ENCODE measurements at places on chromosomes 16 and 17.

GRCh38 chr17:40317345-40317873 lies 8.4 kb downstream of the RARA start:
- peak; percentile 76 for DNase-seq

DNA sequence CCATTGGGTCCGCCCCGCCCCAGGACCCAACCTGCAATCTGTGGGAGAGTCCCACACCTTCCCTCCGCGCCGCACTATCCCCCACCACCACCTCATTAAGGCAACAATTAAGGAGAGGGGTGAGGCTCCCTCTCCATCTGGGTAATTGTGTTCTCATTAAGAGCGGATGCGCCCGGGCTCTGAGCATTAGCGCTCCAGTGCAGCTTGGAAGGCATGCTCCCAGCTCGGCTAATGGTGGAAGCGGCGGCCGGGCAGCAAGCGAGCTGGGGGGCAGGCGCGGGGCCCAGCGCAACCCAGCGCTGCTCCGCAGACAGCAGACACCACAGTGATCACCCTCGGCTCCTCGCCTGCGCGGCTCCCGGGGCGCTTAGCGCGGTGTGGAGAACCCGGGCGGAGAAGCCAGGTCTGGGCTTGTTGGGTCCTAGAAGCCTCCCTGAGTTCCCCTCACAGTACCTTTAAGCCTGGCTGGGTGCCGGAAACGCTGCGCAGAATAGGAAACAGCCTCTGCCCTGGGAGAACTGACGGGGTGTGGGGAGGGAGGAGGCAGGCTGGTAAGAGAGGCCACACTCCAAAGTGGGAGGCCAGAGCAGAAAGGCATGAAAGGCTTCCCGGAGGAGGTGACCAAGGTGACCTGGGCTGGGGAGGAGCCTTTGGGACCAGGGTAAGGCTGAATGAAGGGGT lies 6.4 kb downstream of the CBLN1 start:
- no peak for DNase-seq

DNA sequence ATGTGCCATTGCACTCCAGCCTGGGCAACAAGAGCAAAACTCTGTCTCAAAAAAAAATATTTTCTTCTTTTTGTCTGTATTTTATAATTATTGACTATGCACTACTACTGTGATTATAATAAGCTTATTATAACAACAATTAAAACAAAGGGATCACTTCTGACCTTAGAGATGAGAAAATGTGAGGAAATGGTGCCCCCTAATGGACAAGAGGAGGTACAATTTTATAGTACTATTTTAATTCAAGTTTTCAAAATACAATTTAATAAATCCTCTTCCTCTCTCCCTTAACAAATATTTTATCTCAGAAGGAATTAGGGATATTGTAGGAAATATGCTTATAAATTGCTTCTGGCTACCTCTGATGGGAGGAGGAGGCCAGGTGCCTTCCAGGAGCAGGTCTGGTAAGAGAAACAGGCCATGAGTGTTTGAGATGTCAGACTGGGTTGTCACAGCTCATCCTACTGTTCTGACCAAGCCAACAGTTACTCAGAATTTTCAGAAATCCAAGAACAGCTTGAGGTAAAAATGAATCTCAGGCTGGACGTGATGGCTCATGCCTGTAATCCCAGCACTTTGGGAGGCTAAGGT lies 14.0 kb downstream of the VPS53 start:
- DNase-seq = peak; percentile 39

DNA sequence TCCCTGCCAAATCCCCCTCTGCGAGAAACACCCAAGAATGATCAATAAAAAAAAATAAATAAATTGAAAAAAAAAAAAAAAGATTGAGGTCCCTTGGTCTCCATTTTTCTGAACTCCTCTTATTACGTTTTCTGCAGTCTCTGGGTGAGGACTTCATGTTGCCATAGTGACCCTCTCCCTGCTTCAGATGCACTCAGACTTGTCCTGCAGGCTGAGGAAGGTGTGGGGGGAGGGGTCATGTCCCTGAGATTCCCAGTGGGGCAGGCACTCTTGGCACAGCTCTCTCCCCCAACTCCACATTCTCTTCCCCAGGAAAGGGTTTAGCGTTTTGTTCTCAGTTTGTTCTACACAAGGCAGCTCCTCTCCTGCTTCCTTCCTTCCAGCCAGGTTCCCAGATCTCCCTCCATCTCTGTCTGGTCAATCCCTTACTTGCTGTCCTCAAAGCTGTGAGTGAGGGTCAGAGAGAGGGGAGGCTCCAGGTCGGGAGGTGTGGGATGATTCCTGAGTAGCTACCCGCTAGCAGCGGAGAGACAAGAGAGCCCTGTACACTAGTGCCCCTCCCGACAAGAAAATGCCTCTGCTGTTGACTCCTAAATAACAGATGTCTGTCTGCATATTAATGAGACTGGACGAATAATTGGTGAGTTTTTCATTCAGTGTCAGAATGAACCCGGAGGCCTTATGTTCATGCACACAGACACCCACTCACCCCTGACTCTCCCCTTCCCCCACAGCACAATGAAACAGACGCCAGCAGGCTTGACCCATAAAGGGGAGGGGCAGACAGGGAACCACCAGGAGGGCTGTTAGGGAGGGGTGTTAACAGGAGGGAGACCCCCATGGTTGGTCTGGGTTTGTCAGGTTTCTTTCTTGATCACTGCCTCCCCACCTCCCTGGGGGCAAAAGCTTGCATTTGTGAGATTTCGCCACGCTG lies 9.2 kb downstream of the RND2 start:
- DNase-seq = no peak

GRCh38 chr16:13103831-13104530 lies 202.6 kb downstream of the SHISA9 start:
- DNase-seq = no peak

- DNase-seq = no peak
These were observed 124.8 kb upstream of the ERCC4 start for GRCh38 chr16:13795131-13795530.

GRCh38 chr17:66087073-66087472 lies 104.9 kb downstream of the CEP112 start:
- DNase-seq = peak; percentile 51

- no peak for DNase-seq
These were observed 1.5 kb downstream of the SPOP start for GRCh38 chr17:49676276-49676868.

GRCh38 chr17:16364625-16365024 lies 11.4 kb upstream of the CENPV start:
- DNase-seq = no peak
